ENCODE measurements at places on chromosomes 1 and 21.

- DNase-seq, result no peak
Measured at GRCh38 chr1:115067161-115067859, 22.0 kb downstream of the TSPAN2 start.

- no peak for DNase-seq
Measured at GRCh38 chr1:88780485-88780884, 96.4 kb downstream of the PKN2 start.

DNA sequence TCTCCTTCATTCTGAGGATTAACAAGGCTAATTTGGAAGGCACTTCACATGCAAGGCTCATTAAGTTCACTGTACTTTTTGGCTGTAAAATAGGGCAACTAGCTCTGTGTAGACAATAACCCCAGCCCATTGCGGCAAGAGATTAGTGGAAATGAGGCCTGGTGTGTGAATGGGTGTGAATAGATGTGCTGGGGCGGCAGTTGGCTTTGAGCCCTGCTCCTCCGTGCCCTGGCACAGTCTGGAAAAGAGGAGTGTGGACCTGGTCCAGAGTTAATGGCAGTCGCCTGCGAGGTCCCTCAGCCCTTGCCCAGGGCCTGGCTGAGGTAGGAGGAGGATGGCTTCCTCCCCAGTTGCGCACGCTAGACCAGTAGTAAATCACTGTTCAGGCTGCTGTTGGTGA lies 4.8 kb downstream of the KISS1 start:
- DNase-seq, result no peak

GRCh38 chr1:224266915-224267856 lies 62.8 kb downstream of the NVL start:
- DNase-seq, result no peak

- no peak for DNase-seq
Measured at GRCh38 chr1:177423090-177423489, 252.3 kb downstream of the BRINP2 start.

DNA sequence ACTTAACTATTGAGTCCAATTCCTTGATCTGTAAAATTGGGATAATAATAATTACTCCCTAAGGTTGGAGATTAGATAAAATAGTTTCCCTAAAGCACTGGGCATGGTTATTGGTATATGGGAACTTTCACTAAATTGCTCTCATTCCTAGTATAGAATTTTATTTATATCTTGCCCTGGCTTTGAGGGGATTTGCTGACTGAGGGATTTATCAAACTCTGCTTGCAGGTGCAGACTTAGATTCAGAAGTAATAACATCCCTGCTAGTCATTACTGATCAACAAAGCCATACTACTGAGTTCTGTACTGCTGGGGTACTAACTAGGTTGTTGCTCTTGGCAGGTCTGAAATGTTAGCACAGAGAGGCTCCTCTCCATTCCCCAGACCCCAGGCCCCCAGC lies 41.9 kb downstream of the CASQ2 start:
- no peak for DNase-seq

GRCh38 chr1:154755858-154756730 lies 114.0 kb downstream of the KCNN3 start:
- peak; percentile 29 for DNase-seq

- DNase-seq, result no peak
Measured at GRCh38 chr1:97489834-97490233, 431.0 kb downstream of the DPYD start.

DNA sequence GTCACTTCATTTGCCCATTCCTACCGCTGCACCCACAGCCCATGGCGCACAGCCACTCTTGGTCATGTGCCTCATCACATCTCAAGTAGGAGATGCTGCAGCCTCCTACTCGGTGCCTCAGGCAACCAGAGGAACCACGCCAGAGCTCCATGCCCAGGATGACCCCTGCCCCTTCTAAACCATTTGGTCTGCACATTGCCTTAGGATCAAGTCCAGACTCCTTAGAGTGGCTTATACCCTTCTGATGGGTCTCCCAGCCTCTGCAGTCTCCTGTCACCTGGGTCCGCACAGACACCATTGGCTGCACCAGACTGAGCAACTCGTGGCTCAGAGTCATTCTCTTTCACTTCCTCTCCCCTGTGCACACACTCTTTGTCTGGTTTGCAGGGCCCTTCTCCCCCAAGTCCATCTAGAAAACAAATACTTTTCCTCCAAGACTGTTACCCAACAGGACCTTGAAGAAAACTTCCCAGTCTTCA lies 2.2 kb upstream of the ADORA3 start:
- no peak for DNase-seq

- no peak for DNase-seq
Measured at GRCh38 chr1:9761855-9762254, 61.9 kb downstream of the CLSTN1 start.

- no peak for DNase-seq
Measured at GRCh38 chr21:33207449-33208149, 22.1 kb upstream of the IFNAR2 start.

DNA sequence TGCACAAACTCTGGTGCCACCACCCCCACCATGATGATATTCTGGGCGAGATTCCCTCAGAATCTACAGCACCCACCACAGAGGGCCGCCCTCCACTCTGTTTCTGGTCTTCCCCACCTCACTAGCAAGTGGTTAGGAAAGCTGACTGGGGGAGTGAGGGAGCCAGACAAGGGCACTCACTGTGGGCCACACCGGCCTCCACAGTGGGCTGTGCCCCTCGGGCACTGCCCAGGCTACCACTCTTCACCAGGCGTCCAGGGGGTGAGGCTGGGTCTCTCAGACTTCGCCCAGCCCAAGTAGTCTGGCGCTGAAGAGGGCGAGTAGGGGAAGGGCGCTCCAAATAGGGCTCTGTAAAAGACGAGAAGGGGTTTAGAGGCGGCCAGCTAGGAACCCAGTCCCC lies 11.2 kb upstream of the GATAD2B start:
- DNase-seq, result no peak

- DNase-seq, result no peak
Measured at GRCh38 chr1:36883315-36883949, 150.9 kb downstream of the GRIK3 start.

DNA sequence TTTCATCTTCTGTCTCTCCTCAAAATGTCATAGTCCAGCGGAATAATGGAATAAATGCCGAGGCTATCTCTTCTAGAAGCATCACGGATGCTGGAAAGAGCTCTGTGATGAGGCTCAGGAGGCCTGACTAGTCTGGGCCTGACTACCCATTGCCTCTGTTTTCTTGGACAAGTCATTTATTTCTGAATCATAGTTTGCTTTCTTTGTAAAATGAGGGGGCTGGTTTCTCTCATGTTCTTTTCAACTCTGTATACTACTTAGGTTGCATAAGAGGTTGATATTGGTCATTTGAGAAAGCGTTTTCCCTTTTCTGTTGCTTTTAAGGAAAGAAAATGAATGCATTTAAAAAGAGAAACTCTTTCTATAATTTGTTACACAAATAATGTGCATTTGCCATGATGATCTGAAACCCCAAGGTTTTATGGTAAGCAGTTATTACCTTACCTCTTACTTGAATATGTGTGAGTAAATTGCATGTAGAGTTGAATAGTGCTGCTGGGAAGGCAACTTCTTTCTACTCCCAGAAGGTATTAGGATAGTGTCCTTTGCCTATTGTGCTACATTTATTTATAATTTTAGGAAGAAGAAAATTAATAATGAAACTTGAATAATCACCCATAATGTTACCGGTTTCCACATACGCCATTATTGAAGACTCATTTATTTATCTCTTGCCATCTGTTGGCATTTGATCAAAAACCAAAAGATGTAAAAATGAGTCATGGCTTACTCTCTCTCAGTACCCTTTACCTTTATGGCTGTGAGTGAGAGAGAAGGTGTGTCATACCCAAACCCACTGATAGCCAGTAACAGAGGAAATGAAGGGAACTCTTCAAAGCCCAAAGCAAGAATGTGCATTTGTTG lies 179.1 kb downstream of the FASLG start:
- peak; percentile 22 for DNase-seq

DNA sequence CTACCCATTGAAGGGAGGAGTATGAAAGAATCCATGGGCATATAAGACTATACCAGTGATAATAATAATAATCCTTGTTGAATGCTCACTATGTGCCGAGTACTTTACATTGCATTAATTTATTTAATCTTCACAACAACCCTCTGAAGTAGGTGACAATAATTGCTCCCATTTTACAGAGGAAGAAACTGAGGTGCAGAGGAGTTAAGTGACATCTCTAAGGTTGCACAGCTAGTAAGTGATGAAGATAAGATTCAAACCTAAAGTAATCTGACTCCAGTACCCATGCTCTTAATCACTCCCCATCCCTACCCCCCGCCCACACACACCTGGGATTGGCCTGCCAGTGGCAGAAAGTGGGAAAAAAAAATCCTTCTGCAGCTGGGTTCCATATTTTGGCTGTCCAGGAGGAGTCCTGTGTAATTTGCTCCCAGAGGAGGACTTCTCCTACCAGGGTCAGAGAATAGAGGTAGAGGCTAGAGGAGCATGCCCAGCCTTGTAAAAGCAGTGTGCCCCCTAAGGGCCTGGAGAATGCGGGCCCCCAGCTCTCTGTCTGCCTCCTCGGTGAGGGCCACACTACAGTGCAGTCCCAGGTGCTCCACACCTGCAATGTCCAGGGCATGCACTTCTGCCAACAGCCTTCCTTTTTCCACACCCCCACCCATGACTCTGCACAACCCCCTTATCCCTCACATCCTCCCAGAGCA lies 57.8 kb downstream of the TMEM53 start:
- DNase-seq, result no peak

DNA sequence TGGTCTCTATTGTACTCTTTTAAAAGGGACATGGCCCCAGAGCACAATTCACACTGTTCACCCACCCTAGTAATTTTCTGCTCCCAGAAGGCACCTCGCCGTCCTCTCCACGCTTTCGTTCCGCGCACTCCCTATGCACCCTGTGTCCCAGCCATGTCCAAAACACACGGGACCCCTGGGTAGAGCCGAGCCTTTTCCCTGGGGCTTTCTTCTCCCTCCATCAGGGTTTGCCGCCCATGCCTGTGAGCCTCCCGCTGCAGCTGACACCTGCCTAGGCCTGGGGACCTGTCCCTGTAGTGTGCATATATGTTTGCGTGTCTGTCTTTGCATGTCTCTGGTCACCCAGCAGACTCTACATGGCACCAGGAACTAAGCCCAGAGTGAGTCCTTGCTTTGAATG lies 302.7 kb downstream of the PCP4 start:
- no peak for DNase-seq

DNA sequence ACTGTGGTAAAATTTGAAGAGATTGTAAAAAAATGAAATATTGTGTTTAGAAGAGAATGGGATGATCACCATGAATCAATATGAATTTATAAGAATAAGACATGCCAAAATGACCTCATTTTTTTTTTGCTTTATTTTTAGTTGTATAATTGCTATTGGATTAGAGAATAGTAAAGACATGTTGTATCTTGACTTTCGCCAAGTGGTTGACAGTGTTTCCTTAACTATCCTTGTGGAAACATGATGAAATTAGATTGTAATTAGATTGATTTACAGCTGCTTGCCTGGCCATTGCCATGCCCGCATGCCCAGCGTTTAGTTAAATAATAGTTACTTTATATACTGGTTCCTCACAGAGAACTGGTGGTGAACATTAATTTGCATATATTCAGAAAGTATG lies 154.9 kb downstream of the MAGI3 start:
- no peak for DNase-seq

- no peak for DNase-seq
Measured at GRCh38 chr1:117691942-117692341, 86.1 kb downstream of the TENT5C start.

DNA sequence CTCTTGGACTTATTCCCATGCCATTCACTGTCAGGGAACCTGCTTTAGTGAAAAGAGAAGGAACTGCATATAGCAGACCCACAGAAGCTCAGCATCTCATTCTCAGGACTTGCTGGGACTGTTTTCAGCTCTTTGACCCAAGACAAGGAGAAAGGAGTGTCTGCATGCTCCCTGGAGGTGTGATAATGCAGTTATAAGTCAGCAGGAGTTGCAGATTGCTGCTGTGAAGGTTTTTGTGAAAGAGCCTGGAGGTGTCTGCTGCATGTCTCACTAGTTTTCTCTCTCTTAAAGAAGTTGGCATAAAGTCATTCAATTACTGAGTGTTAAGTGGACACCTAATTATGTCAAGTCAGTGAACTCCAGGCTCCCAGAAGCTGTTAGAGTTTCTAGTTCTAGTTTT lies 343.4 kb downstream of the BRINP2 start:
- no peak for DNase-seq

- peak; percentile 67 for DNase-seq
Measured at GRCh38 chr1:25820247-25821111, 725 bp downstream of the MTFR1L start.

- no peak for DNase-seq
Measured at GRCh38 chr21:46007492-46007868, 25.9 kb downstream of the COL6A1 start.

GRCh38 chr21:40331172-40331571 lies 463.9 kb downstream of the PCP4 start:
- no peak for DNase-seq

- no peak for DNase-seq
Measured at GRCh38 chr1:89986020-89986419, 8.9 kb upstream of the ZNF326 start.

DNA sequence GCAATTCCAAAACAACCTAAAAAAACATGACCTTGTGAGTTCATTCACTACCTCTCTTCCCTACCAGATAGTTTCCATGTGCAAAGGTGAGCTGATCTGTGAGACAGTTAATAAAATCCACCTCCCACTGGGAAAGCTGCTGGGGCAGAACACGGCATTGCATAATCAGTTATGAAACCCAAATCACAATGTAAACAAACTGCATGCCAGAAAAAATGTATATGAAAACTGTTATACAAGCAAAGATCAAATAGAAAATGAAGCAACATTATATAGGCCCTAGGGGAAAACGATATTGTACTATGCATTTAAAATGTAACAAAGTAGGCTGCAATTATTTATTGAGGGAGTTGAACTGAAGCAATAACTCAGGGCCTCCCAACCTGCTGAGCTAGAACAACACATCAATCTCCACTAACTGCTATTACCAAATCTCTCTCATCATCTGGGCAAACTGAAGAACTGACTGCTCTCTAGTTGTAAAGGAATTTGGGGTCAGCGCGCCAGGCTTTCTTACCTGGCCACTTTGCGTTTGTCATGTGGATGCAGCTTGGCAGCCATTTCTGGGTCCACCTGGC lies 31.0 kb downstream of the TRIT1 start:
- no peak for DNase-seq

DNA sequence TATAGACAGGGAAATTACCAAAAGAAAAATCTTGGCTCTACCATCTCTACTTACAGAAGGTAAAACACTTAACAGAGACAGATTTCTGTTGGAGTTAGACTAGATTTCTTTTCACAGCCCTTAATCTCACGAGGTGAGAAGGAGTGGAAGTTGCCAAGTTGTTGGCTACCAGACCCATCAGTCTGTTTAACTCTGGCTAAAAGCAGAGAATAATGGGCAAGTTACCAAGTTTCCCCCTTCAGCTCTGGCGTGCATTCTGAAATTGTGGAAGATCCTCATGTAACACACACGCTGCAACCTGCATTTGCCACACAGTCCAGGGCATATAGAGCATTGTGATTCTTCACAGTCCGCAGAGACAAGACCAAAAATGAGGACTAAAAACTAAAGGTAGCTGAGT lies 49.3 kb downstream of the STX6 start:
- no peak for DNase-seq

- no peak for DNase-seq
Measured at GRCh38 chr1:223048026-223048425, 95.0 kb downstream of the TLR5 start.

Measured in activated CD4-positive, alpha-beta T cell treated with anti-CD3 and anti-CD28 coated beads for 4 hours (primary cell).